ENCODE measurements at places on chromosomes 12 and 14.

GRCh38 chr12:62691309-62691708 lies 224.7 kb downstream of the MON2 start:
- DNase-seq = no peak

DNA sequence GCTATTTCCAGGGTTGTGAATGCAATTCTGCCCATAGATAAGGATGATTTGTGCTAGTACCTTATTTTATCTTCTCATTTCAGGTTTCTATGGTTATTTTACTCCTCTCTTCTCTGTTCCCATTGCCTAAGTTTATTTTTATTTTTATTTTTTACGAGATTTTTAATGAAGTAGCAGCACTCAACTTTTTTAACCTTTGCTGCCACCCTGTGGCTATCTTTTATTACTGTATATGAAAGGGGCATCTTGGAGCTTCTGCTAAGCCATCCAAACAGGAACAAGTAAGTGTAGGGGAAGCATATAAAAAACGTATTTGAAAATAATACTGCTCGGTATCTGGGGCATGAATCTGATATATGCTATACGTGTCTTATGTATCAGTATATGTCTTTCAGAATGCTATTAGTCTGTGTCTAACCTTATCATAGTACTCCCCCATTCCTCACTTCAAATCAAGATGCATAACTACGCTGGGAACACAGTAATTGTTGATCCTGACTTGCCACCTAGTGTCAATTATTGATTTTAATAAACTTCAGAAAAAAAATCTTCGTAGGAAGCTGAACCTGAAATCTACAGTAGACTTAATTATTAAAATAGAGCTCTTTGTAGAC lies 60.3 kb downstream of the KLRG1 start:
- DNase-seq = peak; percentile 52

- no peak for DNase-seq
These were observed 5.7 kb downstream of the KRT73 start for GRCh38 chr12:52612431-52613383.

- no peak for DNase-seq
These were observed 12.4 kb upstream of the A2M start for GRCh38 chr12:9127936-9128663.

DNA sequence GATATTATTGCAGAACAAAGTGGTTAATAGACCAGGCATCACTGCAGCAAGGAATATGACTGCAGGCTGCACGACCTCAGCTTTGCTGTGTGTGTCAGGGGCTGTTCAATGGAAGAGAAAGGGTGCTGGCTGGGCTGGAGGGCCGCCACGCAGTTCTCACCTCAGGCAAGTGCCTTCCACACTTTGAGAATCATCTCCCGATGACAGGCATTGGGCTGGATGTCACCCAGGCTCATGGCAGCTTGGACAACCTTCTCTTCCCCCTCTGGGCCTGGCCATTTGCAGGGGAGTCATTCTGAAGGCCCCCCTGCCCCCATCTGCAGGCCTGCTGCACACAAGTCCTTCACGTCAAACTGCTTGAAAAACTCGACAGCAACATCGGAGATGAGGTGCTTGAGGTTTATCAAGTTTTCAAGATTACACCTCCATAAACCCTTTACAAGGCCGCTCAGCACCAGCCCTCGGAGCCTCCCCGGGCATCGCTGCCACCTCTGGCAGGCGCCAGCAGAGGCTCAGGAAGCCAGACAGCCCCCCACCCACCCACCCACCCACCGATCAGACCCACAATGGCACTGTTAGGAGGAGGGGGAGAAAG lies 165.9 kb upstream of the GSC start:
- DNase-seq = no peak

All from neural progenitor cell (in vitro differentiated cells).